ENCODE measurements at places on chromosomes 2 and 18.

GRCh38 chr2:30686000-30686399 is 121.2 kb downstream of the CAPN13 start:
- DNase-seq: no peak

DNA sequence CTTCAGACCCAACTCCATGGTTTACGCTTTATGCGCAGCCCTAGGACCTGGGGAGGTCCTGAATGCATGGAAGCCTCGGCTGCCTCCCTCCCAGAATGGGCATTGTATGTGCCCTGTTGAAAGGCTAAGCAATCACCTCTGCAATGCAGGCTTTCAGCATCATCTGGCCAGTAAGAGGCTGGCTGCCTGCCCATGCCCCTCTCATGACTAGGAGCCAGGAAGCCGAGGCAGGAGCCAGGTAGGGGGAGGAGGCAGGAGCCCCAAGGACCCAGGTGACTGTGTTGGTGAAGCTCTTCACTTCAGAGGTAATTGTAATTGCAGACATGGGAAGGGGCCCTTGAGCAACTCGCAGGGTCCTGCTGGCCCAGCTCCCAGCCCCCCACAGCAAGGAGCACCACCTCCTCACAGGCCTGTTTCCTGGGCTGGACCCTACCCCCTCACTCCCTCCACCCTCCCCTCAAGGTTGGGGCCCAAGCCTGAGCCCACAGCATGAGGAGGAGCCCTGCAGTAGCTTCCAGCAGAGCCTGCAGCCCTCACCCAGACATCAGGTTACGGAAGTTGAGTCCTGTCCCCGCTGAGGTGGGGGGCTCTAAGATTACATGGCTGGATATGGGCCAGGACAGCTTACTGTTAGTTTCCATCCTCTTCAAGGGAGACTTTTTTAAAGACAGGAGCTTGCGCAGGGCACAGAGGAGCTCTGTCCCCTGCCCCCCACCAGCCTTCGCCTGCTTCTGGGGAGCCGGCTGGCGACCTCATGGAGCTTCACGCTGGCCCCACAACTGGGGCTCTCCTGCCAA is 21.9 kb downstream of the CRACDL start:
- DNase-seq: no peak

DNA sequence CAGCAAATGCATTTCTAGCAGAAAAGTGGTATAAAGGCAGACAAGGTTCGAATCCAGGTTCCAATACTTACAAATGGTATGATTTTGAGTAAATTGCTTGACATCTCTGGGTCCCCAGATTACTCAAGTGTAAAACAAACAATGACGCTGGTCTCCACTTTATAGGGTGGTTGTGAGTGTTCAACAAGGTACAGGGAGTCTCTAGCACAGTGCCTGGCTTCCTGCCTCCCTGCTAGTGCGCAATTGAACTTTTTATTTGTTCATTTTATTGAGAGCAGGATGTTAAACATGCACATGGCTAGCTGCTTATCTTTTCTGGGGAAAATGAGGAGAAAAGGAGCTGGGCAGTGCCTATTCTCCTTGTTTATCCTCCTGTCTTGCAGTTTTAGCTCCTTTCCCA is 74.9 kb upstream of the MYL1 start:
- no peak for DNase-seq

DNA sequence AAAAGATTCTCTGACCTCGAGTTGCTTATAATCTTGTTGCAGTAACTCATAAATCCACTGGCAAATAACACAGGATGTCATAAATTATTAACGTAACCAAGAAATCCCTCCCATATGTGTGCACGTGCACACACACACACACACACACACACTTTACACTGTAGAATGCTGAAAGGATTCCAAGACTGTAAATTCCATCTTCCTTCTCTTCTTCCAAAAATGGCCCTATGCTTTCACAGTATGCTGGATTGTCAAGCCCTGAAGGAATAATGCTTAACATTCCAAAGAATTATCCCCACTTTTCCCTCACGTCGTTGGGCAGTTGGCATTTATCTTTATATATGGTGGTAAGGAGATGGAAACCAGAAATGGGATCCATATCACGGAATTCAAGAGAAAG is 117.5 kb upstream of the CRIM1 start:
- no peak for DNase-seq

GRCh38 chr2:120456867-120457266 is 110.9 kb downstream of the INHBB start:
- DNase-seq: no peak

Data from stimulated activated CD4-positive, alpha-beta T cell treated with anti-CD3 and anti-CD28 coated beads, Interleukin-12 subunit alpha, Interleukin-12 subunit beta, amount 100 ng/mL, for 4 hours (primary cell).